Anterior cingulate cortex (tissue), 58 donors: ENCODE measurements at places on chromosomes 13 and 19.

- no peak for DNase-seq
Observed at GRCh38 chr19:3053218-3053621, 9.1 kb downstream of the TLE5 start.

DNA sequence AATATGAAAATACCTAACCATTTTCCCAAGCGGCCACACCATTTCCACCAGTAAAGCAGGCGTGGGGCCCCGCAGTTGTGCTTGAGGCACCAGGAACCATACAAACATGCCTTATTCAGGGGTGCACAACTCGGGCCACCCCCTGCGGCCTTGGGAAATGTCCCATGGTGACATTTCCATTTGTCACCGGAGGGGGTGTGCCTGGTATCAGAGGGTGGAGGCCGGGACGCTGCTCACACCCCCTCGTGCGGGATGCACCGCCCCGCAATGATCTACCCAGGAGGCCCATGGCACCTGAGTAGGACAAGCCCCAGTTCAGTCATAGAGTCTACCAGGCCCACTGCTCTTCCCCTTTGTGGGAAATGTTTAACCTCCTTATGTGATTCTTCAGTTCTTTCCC is 218.8 kb downstream of the TEX29 start:
- DNase-seq: no peak

GRCh38 chr19:49817964-49818648 is at the start of gene MED25:
Gene MED25 (plus strand): TSS chr19:49818289. CDS start chr19:49818342, 53 bp downstream.
- DNase-seq: peak; percentile 79

DNA sequence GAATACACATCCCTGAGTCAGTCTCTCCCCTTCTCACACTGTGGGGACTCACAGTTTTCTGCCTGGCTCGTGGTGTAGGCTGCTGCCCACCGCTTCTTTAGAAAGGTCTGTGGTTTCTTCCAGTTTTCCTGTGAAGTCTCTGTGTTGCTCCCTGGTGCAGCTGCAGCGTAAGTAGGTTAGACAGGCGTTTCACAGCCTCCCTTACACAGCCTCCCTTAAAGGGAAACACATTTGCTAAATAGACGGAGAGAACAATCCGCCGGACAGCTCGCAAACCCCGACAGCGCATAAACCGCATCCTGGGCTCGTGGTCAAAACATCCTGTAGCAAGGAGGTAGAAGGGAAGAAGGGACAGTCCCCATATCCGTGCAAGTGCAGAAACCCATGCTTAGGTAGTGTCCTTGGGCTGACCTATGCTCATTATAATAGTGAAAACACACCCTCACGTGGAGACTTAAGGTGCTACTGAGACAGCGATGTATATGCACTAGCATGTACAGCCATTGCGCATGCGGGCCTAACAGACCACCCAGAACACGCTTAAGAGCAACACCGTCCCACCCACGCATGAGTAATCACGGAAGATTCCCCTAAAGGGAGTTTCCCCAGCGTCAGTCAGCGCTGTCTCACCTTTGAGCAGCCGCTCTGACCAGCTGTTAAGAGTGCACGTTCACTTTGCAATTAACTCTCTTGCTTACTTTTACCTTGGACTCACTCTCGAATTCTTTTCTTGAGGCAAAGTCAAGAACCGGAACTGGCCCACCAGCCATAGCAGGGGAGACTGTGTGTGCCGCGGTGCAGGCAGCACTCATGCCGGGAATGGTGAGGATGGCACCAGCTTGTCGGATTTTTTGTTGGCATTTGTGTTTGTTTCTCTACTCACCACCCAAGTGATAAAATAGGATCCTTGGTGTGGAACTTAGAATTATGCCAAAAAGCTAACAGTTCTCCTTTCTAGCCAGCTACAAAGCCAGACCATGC is 16.6 kb downstream of the SIGLEC8 start:
- no peak for DNase-seq

- no peak for DNase-seq
Observed at GRCh38 chr19:41744850-41745249, 10.5 kb upstream of the CEACAM6 start.

DNA sequence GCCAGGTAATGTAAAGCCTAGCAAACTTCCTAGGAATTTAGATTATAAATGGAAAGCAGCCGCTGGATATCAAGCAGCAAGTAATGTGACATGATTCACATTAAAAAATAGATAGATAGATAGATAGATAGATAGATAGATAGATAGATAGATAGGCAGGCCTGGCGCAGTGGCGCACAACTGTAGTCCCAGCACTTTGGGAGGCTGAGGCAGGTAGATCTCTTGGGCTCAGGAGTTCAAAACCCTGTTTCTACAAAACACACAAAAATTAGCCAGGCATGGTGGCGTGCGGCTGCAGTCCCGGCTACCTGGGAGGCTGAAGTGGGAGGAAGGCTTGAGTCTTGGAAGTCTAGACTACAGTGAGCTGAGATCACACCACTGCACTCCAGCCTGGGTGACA is 236.9 kb downstream of the SLITRK6 start:
- no peak for DNase-seq

GRCh38 chr13:107202371-107203023 is 634.6 kb upstream of the ARGLU1 start:
- DNase-seq: no peak

DNA sequence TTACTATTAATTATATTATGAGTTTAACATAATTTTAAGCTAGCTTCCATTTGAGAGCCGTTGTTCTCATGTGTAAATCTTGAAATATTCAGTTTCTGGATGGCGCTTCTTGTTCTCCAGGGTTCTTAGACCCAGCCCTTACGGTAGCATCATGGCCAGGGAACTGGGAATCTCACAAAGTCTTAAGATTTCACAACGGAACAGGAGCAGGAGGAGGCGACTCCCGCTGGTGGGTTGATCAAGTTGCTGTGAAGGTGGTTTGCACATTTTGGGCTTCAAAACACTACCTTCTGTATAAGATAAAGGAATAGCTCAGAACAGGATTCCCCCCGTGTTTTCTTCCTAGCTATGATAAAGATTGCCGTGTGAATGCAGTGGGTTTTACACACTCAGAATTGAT is 2.8 kb downstream of the NAXD start:
- DNase-seq: no peak

DNA sequence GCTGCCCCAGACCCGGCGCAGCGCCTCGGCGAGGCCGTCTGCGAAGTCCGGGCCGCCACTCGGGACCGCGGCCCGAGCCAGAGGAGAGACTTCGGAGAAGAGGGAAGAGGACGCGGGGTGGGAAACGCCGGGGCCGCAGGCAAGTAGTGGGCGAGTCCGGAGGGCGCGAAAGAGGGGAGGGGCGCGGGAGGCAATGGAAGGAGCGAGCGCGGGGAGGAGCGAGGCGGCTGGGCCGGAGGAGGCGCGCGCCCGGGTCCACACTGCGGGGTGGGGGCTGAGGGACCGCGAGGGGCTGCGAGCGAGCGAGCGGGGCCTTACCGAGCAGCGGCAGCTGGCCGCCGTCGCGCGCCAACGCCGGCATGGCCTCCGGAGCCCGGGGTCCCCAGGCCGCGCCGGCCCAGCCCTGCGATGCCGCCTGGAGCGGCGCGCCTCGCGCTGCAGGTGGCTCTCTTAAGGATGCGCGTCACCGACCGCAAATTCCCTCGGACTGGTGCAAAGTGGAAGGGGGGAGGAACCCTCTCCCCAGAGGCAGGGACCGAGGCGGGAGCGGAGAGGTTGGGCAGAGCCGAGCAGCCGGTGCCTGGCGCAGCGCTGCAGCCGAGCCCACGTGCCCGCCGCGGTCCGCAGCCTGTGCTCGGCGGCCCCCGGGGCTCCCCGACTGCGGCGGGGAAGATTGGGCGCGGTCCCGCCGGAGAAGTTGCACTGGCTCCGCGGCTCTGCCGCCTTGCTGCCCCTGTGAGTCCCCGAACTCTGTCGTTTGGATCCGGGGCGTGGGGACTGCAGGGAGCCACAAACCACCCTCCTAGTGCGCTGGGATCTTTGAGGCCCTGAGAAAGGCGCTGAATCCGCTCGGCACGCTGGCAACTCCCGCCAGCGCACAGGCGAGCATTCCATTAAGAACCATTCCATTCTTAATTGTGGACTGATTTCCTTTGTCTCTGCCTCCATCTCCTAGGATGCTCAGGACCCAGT is at the start of gene FLT3:
FLT3 (minus strand) TSS at position 427 of the 972 bp plus-strand sequence; CDS start at position 361, 66 bp downstream.
- DNase-seq: no peak

GRCh38 chr19:8423817-8424223 is 10.7 kb downstream of the MARCHF2 start:
- no peak for DNase-seq

GRCh38 chr13:45773236-45773635 is 71.1 kb downstream of the CBY2 start:
- DNase-seq: no peak

DNA sequence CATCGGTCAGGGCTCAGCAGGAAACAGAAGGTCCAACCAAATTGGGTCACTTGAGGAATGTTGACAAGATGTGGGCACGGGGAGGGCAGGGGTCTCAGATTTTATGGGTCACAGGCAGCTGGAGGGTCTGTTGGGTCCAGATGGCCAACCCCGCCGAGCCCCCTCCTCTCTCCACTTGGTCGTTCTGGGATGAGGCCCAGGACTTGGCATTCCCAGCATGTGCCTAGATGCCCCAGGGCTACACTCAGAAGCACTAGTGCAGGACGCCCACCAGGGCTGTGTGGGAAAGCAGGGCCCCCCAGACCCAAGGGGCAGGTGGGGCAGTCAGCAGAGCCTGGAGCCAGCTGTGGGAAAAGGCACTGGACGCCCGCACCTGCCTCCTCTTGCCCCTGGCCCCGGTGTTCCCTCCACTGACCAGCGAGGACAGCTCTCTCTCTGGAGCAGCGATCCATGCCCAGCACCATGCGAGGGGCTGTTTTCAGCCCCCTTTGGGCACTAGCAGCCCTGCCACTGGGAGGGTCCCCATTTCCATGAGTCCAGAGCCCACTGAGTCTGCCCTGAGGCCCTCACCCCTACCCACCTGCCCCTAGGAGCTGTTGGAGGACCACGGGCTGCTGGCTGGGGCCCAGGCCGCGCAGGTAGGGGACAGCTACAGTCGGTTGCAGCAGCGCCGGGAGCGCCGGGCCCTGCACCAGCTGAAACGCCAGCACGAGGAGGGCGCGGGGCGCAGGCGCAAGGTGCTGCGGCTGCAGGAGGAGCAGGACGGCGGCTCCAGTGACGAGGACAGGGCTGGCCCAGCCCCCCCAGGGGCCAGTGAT is 26.0 kb downstream of the DHX34 start:
- no peak for DNase-seq

DNA sequence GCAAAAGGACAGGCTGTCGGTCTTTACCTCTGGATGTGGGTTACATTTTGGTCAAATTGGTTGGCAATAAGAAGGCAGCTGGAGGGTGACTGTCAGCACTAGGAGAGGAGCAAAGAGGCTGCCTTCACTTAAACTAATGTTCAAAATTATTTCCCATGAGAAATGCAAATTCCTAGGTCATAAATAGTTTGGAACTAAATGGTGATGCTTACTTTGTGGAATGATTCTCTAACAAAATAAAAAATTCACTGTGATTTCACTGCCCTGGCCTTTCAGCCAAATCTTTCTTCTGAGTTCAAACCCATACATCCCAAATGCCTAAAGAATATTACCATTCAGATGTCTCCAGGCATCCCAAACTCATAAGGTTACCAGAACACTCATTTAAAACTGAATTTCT is 25.0 kb upstream of the OXGR1 start:
- no peak for DNase-seq

- DNase-seq: no peak
Observed at GRCh38 chr19:57437931-57438330, 2.8 kb downstream of the ZNF749 start.
